ENCODE measurements at places on chromosomes 6 and 20.

DNA sequence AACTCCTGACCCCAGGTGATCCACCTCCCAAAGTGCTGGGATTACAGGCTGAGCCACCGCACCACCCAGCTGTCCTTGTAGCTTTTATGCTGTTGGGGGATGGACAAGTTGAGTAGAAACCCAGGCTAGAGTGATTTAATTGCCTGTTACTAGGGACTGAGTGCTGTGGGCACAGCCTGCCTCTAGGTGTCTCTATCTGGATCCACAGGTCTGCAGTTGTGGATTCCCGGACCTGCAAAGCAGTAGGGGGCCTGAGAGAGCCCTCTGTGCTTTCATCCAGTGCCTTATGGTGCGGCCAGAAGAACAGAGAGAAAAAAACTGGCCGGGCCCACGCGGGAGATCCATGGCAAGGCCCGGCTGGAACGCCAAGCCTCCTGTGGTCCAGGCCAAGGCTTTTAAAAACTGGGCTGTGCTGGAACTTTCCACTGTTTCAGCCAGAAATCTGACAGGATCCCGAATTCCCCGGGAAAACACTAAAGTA, 5.2 kb downstream of the SIRPA start:
- DNase-seq: peak; percentile 27

DNA sequence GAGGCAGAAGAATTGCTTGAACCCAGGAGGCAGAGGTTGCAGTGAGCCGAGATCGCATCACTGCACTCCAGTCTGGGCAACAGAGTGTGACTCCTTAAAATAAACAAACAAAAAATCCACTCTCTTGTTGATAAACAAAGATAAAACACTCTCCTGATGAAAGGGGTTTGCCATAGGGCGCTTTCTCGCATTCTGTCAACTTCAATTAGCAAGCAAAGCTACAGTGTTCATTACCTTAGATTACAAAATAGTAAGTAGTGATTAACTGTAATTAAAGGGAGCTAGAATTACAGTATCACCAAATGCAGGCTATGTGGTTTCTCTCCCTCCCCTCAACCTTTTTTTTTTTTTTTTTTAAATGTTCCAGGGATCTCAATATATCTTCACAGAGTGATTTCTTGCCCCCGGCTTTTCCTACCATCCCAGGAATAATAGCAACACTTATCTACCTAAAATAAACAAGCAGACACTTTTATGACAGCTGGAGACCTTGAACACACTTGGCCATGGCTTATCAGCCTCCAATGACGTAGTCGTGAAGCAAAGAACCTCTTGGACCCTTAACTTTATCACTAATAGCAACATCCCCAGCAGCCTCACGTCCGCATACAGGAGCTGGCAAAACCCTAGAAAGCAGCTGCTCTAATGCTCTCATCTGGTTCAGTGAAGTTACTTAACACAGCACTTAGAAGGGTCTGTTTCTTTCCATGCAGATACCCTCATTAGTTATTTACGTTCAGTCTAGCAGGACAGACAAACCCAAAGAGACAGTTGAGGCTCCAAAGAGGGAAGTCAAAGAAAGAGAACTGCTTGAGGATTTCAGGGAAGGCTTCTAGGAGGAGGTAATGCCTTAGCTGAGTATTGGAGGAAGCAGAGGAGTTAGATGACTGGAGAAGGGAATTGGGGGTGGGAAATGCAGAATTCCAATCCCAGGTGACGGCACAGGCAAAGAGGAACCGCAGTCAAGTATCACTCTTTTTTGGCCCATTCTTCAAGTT, 37.9 kb upstream of the NEDD9 start:
- no peak for DNase-seq

DNA sequence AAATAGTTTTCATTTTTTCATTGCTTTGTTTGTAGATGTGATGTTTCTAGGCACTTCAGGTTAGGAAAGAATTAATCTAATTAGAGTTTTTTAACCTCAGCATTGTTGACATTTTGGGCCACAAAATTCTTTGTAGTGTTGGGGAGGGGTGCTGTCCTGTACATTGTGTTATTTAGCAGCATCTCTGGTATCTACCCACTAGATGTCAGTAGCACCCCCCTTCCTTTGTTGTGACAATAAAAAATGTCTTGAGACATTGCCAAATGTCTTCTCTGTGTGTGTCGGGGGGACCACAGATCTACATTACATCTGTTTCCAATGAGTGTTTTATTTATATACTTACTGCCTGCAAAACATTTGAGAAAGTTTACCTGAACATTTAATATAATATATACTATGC, 45.6 kb downstream of the EYA4 start:
- DNase-seq: no peak

DNA sequence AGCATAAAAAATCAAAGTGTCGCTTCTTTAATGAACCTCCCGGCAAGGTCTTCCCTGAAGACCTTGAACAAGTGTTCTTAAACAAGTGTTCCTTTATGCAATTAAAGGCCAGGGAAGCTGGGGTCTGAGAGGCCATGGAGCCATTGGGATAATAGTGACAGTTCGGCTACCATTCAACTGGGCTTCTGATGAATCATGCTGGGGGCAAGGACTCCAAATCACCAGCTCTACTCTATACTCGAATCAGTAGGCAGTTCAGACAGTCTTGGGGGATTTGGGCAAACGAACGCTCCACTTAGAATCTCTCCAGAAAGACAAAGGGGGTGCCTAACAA, 34.7 kb upstream of the EZR start:
- no peak for DNase-seq

GRCh38 chr6:38323216-38323615, 316.5 kb downstream of the BTBD9 start:
- DNase-seq: no peak

GRCh38 chr6:83083476-83083875, 16.0 kb downstream of the DOP1A start:
- no peak for DNase-seq

DNA sequence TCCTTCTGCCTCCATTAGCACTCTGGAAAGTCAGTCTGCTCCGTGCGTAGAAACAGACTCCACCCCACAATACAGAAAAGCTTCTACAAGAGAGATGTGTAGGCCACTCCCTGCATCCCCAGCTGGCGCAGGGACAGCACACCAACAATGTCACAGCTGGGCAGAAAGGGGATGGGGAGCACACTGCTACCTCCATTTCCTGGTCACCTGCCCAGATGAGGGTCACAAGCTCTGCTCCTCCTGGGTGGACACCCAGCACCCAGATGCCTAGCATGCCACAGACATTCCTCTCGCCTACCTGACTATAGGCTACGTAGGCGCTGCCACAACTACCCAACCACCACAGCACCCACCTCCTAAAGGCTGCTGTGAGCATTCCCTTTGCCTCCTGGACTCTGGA, 12.2 kb downstream of the BEND3 start:
- DNase-seq: no peak

DNA sequence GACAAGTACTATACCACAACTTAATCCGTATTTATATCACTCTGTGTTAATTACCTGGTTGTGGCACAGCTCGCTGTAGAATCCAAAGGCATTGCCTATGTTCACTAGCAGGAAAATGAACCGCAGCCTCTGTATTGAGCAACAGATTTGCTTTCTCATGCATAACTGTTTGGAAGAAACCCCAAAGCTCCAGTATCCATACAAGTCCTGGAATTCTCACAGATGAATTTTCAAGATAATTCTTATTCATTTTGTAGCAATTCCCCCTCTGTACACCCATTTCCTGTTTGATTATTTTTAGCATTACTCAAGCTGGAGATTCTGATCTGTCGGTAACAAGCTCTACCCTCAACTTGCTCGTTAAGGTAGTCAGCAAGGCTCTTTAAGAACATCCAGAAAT, 63.5 kb downstream of the STMND1 start:
- no peak for DNase-seq

DNA sequence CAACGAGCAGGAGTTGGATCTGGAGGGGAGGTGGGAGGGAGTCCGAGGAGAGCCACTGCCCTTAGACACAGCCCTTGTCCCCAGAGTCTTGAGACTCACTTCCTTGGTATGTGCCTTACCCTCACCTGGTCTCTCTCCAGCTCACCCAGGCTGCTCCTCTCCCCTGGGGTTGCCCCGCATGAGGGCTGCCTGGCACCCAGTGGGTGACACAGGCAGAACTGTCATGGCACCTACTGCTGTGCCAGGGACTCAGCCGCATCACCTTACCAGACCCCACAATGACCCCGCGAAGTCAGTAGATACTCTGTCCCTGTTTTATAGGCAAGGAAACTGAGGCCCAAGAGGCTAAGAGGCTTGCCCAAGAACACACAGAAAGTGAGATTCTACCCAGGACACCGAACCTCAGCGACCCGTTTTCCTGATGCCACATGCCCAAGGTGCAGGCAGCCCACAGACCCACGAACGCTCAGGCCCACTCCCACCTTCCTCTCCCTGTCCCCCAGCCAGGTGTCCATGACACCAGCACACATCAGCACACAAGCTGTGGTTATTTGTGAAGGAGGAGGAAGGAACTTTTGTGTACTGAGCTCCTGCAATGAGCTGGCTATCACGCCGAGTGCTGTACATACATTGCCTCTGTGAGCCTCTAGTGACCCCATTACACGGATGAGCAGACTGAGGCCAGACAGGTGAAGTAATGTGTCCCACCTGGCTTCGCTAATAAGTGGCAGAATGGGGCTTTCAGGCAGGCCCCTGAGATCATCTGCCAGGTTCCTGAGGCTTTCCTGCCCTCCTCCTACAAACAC, 168.1 kb downstream of the GRM4 start:
- DNase-seq: peak; percentile 7

- no peak for DNase-seq
Measured at GRCh38 chr6:168305863-168306262, 13.7 kb downstream of the DACT2 start.

- DNase-seq: no peak
Measured at GRCh38 chr20:31860390-31861134, 9.8 kb downstream of the DUSP15 start.

DNA sequence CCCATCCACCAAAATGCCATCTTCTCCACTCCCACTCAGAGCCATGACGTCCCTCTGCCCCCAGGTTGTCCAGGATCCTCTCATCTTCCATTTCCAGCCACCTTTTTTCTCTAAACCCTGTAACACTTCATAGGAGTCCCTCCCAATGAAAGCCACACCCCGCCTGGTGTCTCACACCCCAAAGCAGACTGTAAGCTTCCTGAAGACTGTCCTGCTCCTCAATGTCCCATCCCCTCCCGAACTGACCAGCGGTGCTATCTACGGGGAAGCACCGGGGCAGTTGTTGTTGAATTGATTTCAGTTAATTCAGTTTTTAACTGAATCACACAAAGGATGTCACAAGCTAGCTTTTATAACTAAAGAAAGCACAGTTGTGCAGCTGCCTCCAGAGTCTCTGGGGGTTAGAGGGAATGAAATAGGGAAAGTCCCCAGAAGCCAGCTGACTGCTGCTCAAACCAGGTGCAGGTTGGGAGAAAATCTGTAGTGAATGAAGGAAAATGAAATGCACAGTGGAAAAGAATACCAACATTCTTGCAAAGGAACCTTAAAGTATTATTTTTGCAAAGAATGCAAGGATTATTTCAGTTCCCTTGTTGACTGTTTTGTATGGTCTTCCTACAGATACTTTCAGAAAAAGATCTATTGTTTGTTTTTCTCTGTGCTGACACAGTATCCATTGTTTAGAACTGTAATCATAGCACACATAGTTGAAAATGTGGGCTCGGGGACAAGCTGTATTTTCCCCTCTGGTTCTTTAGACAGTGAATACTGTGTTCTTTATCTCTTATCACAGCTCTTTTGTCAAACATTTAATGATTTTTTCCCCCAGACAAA, 222.6 kb upstream of the QKI start:
- no peak for DNase-seq

GRCh38 chr6:45741437-45742171, 274.1 kb downstream of the CLIC5 start:
- DNase-seq: no peak

DNA sequence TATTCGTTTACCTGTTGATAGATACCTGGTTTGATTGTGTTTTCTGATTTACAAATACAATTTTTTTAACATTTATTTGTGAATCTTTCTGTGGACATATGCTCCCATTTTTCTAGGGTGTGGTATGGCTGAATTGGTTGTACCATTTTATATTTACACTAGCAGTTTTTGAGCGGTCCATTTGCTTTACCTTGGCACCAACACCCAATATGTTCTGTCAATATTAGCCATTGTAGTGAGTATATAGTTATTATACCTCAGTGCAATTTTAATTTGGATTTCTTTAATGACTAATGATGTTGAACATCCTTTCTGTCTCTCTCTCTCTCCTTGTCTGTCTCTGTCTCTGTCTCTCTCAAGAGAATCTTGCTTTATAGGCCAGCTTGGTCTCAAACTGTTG, 278.5 kb downstream of the CDKAL1 start:
- no peak for DNase-seq

GRCh38 chr6:138659998-138660397, 113.6 kb upstream of the CCDC28A start:
- DNase-seq: no peak

DNA sequence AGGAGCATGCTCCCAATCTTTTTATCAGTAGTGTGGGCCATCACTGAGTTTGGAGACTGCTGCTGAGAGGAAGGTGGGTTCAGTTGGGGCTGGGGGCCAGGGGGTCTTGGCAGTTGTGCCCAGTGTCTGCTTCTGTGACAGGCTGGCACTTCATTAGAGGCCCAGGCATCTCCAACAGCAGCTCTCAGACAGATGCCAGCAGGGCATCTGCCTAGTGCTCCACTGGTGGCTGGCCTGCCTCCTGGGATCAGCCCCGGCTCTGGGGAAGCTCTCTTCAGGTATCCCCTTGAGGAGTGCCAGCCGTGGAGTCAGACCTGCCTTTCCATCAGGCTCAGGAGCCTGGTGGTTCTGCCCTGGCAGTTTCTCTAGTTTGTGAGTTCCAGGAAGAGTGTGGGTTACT, 77.3 kb downstream of the DTD1 start:
- no peak for DNase-seq

- DNase-seq: no peak
Measured at GRCh38 chr6:31172973-31173384, 2.5 kb upstream of the POU5F1 start.

DNA sequence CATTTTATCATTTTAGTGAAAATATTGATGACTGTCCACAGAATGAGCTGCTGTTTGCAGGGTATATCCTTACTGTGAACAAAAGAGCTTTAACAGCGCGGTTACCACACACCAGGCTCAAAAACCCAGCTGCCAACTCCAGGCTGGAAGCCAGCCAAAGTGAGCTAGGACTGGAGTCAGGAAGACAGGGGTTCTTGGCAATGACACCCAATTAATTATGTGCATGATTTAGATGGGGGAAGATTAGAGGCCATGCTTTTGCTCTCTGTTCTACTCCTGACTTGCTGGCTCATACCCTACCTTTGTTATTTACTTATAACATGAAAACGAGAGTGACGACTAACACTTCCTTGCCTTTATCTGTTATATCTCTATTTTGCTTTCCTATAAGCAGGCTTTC, 128.9 kb upstream of the SHLD1 start:
- DNase-seq: no peak

GRCh38 chr20:35144694-35145093, 2.4 kb downstream of the EDEM2 start:
- DNase-seq: peak; percentile 31

Measured in CD4-positive, alpha-beta T cell treated with Interleukin-4 for 1 hour (primary cell).